Bladder microvascular endothelial cell (primary cell): ENCODE measurements at places on chromosomes 6 and 20. TPM values are rescaled to one million over a fixed set of nuclear protein-coding genes. Genes with fewer than 3 reads are reported as not detected.

ARG1 gene
- total RNA-seq: not detected in 2 replicates

FAM209B gene
- total RNA-seq: not detected in 2 replicates

IRF4 gene
- total RNA-seq: under 0.01 TPM in 1 of 2 replicates, not detected in the other

ZBTB22 gene
- total RNA-seq: 13.4 and 21.8 TPM in 2 replicates

PNLDC1 gene
- 1.3 TPM in 1 of 2 replicates, not detected in the other for total RNA-seq

SNAI1 gene
- 0.65 and 1.4 TPM in 2 replicates for total RNA-seq

NRSN1 gene
- total RNA-seq: not detected in 2 replicates

AK9 gene
- 2.8 and 7.6 TPM in 2 replicates for total RNA-seq

CCDC170 gene
- total RNA-seq: under 0.01 TPM in 1 of 2 replicates, not detected in the other

COL12A1 gene
- total RNA-seq: 29.0 and 71.2 TPM in 2 replicates

MRS2 gene
- 10.2 and 19.1 TPM in 2 replicates for total RNA-seq

SALL4 gene
- 0.76 TPM in 1 of 2 replicates, not detected in the other for total RNA-seq

HDGFL1 gene
- not detected in 2 replicates for total RNA-seq

DCDC2 gene
- under 0.01 and 0.06 TPM in 2 replicates for total RNA-seq

ROMO1 gene
- total RNA-seq: 222 and 428 TPM in 2 replicates

RIPPLY2 gene
- 0.19 TPM in 1 of 2 replicates, not detected in the other for total RNA-seq

TSPO2 gene
- total RNA-seq: not detected in 2 replicates

BANF2 gene
- total RNA-seq: not detected in 2 replicates

PRDM1 gene
- total RNA-seq: 4.8 and 6.6 TPM in 2 replicates

SS18L1 gene
- total RNA-seq: 6.2 and 16.7 TPM in 2 replicates

FAM184A gene
- total RNA-seq: 0.32 and 0.38 TPM in 2 replicates

SLA2 gene
- not detected in 2 replicates for total RNA-seq

GABRR2 gene
- 0.32 and 1.2 TPM in 2 replicates for total RNA-seq

MICB gene
- 13.6 and 25.9 TPM in 2 replicates for total RNA-seq

KIAA1755 gene
- 0.16 and 0.44 TPM in 2 replicates for total RNA-seq

PRKN gene
- total RNA-seq: 0.16 and 0.19 TPM in 2 replicates

TBPL1 gene
- total RNA-seq: 8.4 and 40.7 TPM in 2 replicates

ANGPT4 gene
- not detected in 2 replicates for total RNA-seq

RAB44 gene
- under 0.01 TPM in 1 of 2 replicates, not detected in the other for total RNA-seq

TINAG gene
- not detected in 2 replicates for total RNA-seq

KIF3B gene
- 17.2 and 30.2 TPM in 2 replicates for total RNA-seq

LTA gene
- total RNA-seq: not detected in 2 replicates

IPCEF1 gene
- total RNA-seq: 0.32 and 0.82 TPM in 2 replicates

SLC35D3 gene
- not detected in 2 replicates for total RNA-seq

PPIL6 gene
- total RNA-seq: 0.16 and 0.82 TPM in 2 replicates

CDH4 gene
- 0.16 and 3.1 TPM in 2 replicates for total RNA-seq

BMP6 gene
- 101 and 330 TPM in 2 replicates for total RNA-seq

SCGN gene
- total RNA-seq: not detected in 2 replicates

SSTR4 gene
- not detected in 2 replicates for total RNA-seq
